ENCODE measurements at places on chromosomes 3 and 15.

GRCh38 chr15:91970142-91970541 is 116.6 kb downstream of the SLCO3A1 start:
- DNase-seq = no peak

GRCh38 chr3:118165413-118165812 is 869.2 kb downstream of the IGSF11 start:
- DNase-seq = no peak

DNA sequence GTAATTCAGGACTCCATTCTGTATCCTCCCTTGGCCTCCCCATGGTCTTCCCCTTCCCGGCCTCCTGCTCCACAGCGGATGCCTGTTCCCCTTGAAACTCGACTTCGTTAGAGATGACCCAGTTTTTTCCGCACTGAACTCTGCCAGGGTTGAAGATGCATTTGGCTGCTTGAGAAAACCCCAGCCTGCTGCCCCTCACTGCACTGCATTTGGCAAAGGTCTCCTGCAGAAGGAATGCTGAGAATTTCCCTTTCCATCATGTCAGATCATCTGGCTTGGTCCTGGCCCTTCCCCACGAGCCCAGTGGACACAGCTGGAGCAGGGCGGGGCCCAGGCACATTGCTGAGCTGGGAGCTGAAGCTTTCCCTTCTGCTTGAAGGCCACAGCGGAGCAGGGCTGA is 37.6 kb upstream of the RGMA start:
- no peak for DNase-seq

DNA sequence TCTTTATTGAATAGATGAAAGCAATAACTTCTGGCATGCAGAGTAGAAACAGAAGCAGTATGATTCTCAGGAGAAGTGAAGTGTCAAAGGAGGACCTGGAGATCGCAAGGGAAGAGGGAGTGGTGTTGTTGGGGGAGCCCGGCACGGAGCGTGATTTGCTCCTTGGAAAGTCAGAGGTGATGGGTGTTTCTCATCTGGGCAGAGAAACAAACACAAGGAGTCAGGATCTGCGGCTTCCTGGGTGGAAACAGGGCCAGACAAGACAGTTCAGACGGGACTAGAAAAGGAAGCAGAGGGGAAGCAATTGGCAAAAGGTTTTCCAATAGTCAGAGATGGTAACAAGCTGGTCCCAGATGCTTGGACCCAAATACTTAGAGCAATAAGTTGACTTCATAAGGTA is 34.4 kb upstream of the CCDC80 start:
- no peak for DNase-seq

DNA sequence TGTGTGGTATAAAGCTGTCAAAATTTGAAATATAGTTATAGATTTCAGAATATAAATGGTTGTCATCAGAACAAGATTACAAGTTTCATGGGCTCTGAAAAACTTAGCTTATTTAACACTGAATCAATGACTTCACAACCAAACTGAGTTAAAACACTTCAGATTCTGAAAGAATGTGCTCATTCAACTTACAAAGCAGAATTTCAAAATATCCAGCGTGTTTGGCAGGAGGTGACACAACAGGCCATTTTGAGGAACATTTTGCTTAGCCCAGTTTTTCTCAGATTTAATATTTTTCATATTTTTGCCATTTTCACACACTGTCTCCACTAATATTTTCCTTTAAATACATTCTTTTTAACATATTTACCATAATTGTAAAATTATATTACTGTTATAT is 781.1 kb downstream of the TUSC7 start:
- DNase-seq = no peak

DNA sequence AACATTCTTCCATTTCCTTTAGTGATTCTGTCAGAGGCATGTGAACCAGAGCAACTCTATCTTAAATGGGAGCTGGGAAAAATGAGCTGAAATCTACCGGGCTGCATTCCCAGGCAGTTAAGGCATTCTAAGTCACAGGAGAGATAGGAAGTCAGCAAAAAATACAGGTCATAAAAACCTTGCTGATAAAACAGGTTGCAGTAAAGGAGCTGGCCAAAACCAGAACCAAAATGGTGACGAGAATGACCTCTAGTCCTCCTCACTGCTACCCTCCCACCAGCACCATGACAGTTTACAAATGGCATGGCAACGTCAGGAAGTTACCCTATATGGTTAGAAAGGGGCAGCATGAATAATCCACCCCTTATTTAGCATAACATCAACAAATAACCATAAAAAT is 66.4 kb downstream of the B3GALNT1 start:
- DNase-seq = no peak

DNA sequence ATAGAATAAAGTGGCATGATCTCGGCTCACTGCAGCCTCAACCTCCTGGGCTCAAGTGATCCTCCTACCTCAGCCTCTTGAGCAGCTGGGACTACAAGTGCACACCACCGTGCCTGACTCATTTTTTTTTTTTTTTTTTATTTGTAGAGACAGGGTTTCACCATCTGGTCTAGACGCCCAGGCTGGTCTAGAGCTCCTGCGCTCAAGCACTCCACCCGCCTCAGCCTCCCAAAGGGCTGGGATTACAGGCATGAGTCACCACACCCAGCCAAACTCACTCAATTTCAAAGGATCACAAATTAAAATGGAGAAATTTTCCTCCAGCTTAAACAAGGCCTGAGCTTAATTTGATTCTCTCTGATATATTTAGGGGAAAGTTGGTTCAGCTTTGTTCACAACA is 27.3 kb upstream of the NMB start:
- no peak for DNase-seq

GRCh38 chr3:177446165-177446601 is 248.9 kb upstream of the TBL1XR1 start:
- DNase-seq = no peak

GRCh38 chr15:67840749-67841512 is 1.1 kb upstream of the RNU6-1 start:
- no peak for DNase-seq

- no peak for DNase-seq
Measured at GRCh38 chr15:45185903-45186770, 1.6 kb downstream of the SHF start.

DNA sequence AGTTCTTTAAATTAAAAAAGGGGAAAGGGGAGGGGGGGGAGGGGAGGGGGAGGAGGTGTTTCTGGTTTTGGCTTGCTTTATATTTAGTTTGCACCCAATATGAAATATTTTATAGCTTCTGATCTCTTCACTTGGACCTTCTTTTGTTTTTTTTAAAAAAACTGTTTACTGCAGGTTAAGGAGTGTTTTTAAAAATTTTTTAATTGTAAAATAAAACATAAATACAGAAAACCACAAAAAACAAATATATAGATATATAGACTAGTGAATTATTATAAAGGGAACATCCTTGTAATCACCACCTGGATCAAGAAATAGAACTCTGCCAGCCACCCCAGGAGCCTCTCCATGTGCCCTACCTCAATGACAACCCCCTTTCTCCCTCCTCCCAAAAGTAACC is 861 bp upstream of the MYLK start:
- no peak for DNase-seq

- DNase-seq = peak; percentile 4
Measured at GRCh38 chr15:90336705-90337141, 15.4 kb upstream of the ZNF774 start.

DNA sequence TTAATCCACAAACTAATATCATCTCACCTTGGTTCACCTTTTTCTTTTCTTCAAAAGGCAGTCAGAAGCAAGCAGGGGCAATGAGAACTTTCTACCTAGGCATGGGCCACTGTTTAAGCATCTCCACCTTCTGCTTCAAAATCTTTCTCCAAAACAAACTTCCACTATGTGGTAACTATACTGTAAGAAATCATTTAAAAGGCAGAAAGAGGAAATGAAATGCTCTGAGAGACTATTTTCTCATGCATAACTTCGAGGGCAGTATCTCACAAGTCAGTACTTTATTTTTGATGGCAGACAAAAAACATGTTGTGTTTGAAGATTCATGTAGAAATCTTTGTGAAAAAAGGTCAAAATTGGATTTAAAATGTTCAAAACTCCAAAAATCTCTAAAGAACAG is 419.7 kb downstream of the ZBTB20 start:
- DNase-seq = no peak

GRCh38 chr3:131349946-131350347 is 31.6 kb upstream of the NUDT16 start:
- DNase-seq = no peak

DNA sequence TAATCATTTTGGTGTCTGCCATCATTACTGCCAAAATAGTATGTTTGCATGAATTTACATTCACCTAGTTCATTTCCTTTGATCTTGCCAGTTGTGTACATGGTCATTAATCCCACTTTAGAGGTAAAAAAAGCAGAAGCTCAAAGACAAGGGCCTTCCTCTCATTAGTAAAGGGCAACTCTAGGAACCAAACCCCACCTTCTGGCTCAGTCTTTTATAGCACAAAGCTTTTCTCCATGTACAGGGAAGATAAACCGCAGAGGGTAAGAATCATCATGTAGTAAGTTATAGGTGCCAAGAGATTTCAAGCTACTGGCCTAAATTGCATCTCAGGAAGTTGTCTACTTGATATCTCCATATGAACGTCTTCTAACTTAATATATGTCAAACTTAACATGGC is 19.3 kb upstream of the SPG21 start:
- no peak for DNase-seq

GRCh38 chr15:100571592-100572167 is 30.3 kb downstream of the LINS1 start:
- no peak for DNase-seq

GRCh38 chr15:39193611-39194010 is 387.3 kb upstream of the THBS1 start:
- no peak for DNase-seq

DNA sequence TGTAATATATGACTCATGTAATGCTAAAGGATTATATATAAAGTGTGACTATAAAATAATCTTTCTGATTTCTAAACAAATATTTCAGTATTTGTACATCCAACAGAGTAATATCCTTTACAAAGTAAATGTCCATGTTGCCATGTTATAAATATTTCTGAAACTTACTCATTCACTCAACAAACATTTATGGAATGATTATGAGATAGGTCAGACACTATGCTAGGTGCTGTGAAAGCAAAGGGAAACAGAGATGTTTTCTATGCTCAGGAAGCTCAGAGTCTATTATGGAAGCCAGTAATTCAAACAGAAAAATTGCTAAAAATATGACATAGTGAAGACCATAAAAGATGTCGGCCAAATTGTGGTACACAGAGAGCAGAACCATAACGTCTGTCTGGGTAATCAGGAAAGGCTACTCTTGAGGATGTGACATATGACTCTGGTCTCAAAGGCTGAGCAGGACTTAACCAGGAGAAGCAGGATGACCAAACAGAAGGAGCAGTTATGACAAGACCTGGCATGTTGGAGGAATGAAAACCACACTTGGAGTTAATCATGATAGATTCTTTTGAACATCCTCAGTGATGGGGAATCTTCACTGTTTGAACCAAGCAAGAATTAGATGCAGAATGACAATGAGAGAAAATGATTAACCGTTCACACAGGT is 39.0 kb upstream of the MYO5C start:
- DNase-seq = no peak
